ENCODE measurements at places on chromosomes 6 and 20.

DNA sequence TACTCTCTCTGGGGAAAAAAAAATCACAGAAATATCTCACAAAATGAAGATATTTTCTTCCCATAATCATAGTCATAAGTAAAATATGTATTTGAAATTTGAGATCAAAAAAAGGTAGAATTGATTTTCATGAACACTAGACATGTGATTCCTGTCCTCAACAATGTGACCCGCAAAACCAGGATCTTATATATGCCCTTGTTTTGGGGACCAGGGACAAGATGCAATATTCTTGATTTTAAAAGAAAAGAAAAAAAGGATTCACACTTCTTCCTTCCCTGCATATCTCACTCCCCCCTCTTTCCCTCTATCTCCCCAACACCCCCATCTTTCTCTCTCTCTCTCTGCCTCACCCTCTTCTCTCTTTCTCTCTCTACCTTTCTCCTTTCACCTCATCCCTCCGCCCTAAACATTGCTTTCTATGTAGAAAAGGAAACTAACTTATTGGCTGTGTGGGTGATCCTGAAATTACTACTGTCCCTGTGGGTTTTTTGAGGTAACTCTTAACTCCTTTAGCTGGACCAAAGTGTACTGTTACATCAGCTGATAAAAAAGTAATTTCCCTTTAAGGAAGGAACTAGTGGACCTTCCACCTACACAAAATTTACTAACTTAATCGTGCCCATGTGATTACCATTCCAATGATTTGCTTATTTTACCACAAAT, 85.6 kb downstream of the AIG1 start:
- no peak for DNase-seq

DNA sequence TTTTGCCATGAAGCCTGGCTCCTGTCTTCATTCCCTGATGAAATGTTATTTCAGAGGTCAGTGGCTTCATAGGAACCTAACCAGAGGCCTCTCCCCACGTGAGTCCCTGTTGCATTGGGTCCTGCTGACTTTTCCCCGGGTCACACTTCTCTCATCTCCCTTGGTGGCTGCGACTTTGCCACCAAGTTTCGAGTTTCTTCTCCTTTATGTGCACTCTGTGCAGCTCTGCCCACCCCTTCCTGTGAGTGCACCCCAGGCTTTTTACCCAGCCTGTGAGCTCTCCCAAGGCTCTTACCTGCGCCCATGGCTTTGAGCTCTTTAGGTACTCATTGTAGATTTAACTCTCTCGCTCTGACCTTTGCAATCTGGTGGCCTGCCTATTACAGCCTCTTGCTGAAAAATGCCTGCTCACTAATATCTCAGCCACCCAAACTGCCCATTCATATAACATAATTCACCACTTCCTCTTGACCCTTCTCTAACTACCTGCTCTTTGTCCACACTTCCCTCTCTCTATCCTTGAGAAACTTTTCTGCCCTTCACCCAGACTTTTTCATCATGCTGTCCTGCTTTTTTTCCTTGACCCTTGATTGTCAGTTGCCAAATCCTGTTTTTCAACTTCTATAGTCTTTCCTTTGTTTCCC, 105.9 kb downstream of the SASH1 start:
- no peak for DNase-seq

GRCh38 chr6:24640166-24640565, 5.8 kb downstream of the KIAA0319 start:
- no peak for DNase-seq

GRCh38 chr6:142359271-142359960, 57.6 kb downstream of the ADGRG6 start:
- no peak for DNase-seq

DNA sequence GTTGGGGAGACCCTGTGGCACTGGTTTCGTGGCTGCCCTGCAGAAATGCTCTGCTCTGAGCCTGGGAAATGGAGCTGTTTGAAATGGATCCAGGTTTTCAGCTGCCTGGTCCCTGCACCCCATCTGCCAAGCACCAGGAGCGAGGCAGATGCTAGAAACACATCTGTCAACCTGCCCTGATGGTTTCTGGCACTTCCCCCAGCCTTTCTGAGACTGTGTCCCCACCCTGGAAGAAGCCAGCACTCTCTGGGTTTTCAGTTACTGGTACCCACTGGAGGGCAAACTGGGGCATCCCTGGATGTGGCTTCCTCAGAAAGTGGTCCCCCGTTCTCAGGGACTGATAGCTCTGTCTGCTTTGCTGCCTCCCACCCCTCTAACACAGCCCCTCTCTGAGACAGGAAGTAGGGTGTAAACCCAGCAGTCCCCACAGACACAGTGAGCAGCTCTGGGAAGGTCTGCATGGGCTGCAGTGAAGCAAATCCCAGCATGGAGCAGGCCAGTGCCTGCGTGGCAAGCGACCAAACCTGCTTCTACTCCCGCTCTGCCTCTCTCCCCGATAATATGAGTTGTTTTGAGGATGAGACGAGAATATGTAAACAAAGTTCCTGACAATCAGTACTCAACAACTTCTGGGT, 54.2 kb upstream of the MAFB start:
- no peak for DNase-seq

DNA sequence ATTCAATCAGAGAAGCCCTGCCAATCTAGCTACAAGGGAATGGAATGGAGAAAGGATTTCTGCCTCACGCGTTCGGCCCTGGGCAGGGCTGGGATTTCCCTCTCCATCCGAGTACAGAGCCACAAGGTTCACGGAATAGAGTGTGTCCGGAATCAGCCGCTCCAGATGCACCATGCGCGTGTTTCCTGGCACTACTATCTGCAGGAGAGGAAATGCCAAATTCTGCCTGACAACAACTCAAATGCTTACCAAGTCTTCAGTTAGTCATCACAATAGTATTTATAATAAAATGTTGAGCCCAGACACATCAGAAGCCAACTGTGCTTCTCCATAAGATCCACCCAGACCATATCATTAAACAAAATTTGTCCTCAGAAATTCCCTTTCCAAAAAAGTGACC, 75.1 kb downstream of the COL12A1 start:
- DNase-seq, result peak; percentile 20

DNA sequence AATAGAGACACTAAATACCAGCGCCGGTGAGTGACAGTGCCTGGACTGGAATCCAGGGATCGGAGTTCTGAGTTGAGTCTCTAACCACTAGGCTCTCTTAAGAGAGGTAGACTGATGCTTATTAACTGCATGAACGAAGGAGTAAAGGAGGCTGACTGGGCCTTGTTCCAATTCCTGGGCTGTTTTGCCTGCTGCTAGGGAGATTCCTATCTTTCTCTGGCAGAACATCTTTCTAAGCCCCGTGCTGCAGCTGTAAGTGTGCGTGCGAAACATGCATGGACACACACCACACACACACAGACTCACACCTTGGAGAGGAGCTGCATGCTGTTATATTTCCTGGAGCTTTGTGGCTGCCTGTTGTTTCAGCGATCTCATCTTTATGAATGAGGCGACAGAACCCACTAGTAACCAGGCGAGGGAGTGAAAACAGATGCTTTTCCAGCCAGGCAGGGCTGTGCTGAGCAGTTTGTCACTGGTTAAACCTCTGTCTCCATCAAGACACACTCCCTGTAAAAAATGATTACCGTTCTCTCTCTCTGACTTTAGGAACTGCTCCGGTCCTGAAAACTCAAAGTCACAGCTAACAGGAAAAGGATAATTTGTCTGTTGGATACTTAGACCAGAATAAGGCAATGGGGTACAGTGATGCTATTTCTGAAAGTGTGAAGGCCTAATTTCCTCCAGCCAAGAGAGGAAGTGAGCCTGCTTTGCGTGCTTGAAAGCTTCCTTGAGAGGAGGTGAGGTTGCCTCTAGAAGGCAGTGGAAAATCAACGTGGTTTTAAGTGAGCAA, 157.4 kb upstream of the ZNF217 start:
- peak; percentile 66 for DNase-seq

- no peak for DNase-seq
These were observed 24.4 kb upstream of the ADTRP start for GRCh38 chr6:11802886-11803590.

- DNase-seq, result no peak
These were observed 14.6 kb upstream of the HLA-F start for GRCh38 chr6:29708432-29709179.

GRCh38 chr6:25301362-25301761, 22.2 kb downstream of the CARMIL1 start:
- no peak for DNase-seq

DNA sequence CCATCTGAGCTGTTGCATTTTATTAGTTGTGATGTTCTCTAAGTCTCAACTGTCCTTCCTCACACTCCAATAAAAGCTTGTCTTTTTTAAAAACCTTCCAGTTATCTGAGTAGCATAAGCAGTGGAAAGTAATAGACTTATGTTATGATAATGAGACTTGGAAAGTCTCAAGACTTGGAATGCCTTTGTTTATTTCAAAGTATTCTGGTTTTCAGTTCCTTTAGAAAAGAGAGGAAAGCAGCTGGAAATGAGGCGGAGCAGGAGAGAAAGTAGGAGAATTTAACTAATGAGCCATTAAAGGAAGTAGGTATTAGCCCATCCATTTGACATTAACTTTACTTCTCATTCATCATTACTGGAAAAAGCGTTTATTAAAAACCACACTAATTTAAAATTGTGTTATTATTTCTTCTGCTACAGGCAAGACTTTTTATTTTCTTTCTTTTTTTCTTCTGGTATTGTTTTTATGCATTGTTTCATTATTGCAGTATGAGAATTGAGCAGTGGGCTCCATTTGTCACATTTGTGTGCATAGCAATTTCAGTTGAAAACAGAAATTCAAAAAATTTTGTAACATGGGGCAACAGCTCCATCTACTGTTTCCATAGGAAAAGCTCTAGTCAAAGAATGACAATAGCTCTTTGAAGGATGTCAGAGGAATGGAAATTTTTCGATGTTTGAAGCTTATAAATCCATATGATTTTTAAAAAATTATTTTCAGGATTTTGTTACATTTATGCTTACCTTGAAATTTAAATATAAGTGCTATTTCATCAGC, 194.8 kb downstream of the COL9A1 start:
- peak; percentile 45 for DNase-seq

GRCh38 chr20:39010496-39010895, 48.4 kb downstream of the DHX35 start:
- no peak for DNase-seq

GRCh38 chr6:104306211-104306610, 553.5 kb downstream of the HACE1 start:
- no peak for DNase-seq

DNA sequence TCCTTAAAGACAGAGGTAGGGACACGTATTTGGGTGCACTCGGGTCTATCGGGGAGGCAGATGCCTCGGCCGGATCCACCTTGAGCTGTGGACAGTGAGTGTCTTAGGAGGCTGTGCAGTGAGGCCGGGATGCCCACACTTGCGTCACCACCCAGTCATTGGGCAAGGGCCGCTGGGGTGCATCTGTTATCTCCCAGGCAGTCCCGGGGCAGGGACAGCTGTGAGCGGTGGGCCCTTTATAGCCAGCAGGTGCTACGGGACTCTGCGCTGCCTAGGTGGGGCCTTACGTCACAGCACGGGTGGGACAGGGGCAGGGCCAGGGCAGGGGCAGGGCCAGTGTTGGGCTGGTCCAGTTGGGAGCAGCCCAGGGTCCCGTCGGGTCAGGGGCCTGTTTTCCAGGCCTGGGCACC, 689 bp upstream of the COL20A1 start:
- DNase-seq, result no peak

DNA sequence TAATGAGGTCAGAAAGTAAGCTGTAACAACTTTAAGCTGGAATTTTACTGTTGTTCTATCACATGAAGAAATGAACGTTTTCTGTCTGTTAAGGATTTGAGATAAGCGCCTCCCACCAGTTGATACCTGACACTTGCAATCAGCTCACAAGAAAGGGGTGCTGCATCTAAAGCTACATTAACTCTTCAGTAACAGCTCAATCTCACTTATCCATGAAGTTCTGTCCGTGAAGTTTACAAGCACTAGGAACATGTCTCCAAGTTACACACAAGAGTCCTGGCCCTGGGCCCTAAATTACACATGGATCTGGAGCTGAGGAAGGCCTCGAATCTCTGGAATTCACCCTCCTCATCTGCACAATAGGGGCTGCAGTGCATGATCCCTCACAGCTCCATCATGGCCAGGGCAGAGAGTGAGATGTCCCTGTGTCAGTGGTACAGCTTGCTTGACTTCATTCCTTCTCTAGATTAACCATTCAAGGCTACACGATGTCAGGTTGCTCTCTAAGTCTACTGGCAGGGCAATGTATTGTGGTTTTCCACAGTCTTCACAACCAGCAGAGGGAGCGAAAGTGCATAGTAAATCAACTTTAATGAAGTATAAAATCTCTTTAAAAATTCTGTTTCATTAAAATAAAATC, 182.4 kb upstream of the MCHR2 start:
- DNase-seq, result peak; percentile 31

- peak; percentile 87 for DNase-seq
These were observed 8.8 kb upstream of the C20orf144 start for GRCh38 chr20:33653218-33653899.

DNA sequence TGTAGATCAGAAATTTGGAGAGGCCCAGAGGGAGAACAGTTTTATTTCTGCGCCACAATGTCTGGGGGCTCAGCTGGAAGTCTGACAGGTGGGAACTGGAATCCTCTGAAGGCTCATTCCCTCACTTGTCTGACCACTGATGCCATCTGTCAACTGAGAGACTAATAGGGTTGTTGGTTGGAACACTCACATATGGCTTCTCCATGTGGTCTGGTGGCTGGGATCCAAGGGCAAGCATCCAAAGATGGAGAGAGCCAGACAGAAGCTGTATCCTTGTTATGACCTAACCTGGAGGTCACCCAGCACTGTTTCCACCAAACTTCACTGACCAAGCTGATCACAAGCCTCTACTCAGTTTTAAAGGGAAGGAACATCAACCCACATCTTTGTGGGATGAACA, 117.9 kb upstream of the AKAP12 start:
- no peak for DNase-seq

Data from AG08395 (cell line).